ENCODE measurements at places on chromosomes 5 and 9.

GRCh38 chr9:137582286-137582860, 3.6 kb upstream of the DPH7 start:
- DNase-seq, result no peak

GRCh38 chr9:69122082-69122548, 52.0 kb upstream of the TJP2 start:
- DNase-seq, result peak; percentile 34

- no peak for DNase-seq
Observed at GRCh38 chr5:137115152-137115551, 384.0 kb downstream of the SPOCK1 start.

- DNase-seq, result no peak
Observed at GRCh38 chr5:74188351-74189105, 452.0 kb downstream of the ENC1 start.

DNA sequence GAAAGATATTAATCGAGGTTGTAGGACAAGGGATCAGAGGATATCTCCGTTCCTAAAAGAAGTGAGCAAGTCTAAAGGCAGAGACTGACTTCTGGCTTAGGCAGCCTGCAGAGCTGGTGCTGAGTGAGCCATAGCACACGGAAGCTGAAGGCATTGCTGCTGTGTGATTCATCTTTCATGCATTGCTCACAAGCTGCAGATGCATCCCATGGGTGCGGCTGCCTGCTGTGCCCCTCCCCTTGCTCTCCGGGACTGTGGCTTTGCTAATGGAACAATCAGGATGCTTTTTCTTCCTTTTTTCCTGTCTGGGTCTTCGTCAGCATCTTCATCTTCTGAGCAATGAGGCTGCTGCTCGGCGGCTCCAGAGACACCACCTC, 341.4 kb downstream of the DIRAS2 start:
- no peak for DNase-seq

GRCh38 chr5:37533851-37534250, 154.7 kb downstream of the WDR70 start:
- DNase-seq, result no peak

GRCh38 chr5:20032896-20033295, 44.9 kb upstream of the CDH18 start:
- DNase-seq, result no peak

DNA sequence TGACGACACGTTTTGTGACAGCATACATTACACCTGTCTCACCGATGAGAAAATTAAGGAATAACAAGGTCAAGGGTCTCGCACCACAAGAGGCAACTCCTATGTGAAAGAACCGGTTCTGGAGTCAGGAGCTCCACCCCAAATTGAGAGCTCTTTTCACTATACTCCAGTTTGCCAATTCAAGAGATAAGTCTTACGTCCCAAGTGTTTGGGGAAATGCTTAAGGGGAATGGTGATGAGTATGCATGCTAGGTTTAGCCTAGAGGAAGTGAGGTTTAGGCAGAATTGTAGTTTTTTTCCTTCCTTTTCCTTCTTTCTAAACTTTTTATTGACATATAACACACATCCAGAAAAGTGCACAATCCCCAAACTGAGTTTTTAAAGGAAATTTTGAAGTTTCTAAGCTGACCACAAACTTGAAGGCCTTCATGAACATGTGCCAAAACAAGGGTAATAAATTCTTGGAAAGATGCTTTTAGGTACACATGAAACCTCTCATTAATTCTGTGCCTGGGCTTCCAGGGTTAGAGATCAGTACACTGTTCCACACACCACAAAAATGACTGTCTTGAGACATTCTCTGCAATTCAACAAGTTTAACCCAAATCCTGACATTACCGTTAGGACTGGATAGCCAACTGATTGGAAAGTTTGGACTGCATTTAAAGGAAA, 127.6 kb upstream of the SLC1A3 start:
- no peak for DNase-seq

GRCh38 chr5:115496936-115497576, 47.5 kb downstream of the FEM1C start:
- DNase-seq, result no peak

- no peak for DNase-seq
Observed at GRCh38 chr5:94891972-94892371, 273.5 kb downstream of the SLF1 start.

DNA sequence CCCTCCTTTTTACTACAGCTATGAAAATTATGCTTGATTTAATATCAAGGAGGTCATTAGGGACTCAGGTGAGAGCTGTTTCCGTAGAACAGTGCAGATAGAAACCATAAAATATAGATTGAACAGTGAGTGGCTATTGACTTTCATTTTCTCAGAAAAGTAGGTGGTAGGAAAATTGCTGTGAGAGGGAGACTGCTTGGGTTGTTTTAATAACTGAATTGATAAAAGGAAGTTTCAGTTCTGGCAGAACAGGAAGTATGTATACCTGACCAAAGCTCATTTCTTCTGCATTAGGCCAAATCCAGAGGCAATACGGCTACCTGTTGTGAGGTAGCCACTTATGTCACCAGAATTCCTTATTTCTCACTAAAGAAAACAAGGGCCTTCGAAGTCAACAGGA, 761.7 kb upstream of the ARRDC3 start:
- DNase-seq, result no peak

GRCh38 chr5:171989276-171989675, 17.2 kb downstream of the FBXW11 start:
- no peak for DNase-seq

DNA sequence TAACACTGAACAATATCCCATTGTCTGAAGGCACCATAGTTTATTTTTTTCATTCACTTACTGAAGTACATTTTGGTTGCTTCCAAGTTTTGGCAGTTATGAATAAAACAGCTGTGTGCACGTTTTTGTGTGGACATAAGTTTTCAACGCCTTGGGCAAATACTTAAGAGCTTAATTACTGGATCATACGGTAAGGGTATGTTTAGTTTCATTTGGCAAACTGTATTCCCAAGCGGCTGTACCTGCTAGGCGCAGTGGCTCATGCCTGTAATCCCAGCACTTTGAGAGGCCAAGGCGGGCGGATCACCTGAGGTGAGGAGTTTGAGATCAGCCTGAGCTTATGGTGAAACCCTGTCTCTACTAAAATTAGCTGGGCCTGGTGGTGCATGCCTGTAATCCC, 63.7 kb upstream of the FAM120A start:
- no peak for DNase-seq

DNA sequence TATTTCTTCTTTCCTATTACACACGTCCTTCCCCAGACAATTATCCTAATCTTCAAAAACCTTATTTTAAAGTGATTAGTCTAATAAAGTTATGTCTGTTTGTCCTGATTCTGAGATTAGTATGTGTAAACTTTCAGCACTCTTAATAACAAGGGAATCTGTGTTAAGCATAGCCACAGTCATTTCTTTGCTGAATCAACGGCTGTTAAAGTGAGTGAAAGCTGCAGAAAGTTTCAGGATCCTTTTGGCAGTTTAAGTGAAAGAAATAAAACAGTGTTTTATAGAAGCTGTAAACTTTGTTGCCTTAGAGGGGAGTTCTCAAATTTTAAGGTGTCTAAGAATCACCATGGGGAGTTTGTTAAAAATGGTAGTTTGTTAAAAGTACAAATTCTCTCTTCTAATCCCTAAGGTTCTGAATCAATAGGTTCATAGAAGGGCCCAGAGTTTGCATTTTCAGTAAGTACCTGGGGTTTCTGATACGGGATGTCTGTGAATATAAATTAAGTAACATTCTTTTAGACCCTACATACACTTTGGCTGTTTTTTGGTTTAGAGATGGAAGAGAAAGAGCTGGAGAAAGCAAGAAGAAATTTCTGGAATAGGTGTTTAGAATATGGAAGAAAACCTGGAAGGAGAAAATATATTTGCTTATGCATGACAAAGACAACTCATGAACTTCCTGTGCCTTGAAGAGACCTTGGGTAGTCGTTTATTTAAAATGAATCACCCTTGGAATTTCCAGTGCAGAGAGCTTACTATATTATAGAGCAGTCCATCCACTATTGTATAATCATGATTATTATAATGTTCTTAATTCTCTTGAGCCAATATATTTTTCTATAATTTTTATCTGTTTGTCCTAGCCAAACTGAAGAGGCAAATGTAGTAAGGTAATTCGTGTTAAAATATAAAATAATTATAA, 45.7 kb downstream of the SCAMP1 start:
- no peak for DNase-seq

DNA sequence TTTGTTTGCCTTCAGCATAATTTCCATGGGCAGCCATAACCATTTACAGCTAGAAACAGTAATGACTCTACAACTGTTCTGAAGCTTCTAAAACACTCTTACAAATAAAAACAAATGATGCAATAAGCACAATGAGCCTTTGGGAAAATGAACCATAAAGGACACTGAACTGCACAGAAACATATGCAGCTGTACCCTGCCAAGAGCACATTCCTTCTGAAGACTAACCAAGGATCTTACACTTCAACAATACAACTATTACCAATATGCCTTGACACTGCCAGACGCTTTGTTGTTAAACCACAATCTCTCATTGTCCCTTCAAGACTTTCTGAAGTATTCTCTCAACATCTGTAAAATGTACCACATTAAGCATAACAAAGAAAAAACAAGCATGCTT, 104.2 kb upstream of the HMHB1 start:
- no peak for DNase-seq
